ENCODE measurements at places on chromosomes 3 and 15.

GRCh38 chr3:67030785-67031740 lies 33.0 kb downstream of the KBTBD8 start:
- H3K27ac ChIP-seq, result no peak overlapping the region
- no peak for ATAC-seq
- H3K4me1 ChIP-seq, result no peaks in the 10 kb centered on the region
- peaks cover 3% of the 10 kb centered on the region for H3K27me3 ChIP-seq
- no peak overlapping the region for H3K4me3 ChIP-seq
- H3K36me3 ChIP-seq, result no peaks in the 10 kb centered on the region

GRCh38 chr3:29853841-29854397 lies 573.0 kb downstream of the RBMS3 start:
- no peak for ATAC-seq
- no peak overlapping the region for H3K4me3 ChIP-seq
- H3K4me1 ChIP-seq, result no peaks in the 10 kb centered on the region
- H3K36me3 ChIP-seq, result no peaks in the 10 kb centered on the region
- H3K27me3 ChIP-seq, result no peaks in the 10 kb centered on the region
- H3K27ac ChIP-seq, result no peak overlapping the region

DNA sequence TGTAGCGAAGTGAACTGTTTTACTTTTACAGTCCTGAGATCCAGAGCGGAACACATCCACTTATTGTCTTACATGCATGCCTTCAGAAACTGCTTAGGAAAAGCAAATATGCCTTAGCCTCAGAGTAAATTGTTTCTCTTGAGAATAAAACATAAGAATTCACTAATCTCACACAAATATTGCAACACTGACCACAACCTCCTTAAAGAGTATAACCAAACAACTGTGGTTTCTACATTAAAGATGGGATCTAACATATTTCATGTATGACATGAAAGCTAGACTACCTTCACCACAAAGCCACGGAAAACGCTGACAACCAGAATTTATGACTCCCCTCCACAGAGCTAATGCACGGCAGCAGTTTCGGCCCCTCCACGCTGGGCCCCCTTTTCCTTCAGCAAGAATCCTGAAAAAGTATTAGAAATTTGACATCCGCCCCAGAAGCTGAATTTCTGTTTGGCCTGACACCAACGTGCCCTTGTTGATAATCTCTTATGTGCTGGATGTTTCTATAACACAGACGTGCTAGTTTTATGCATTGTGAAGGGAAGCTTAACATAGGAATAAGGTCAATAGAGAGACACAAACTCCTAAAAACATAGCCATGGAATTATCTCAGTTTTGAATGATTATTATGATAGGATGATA lies 84.6 kb downstream of the GREM1 start:
- H3K36me3 ChIP-seq, result peaks cover 9% of the 10 kb centered on the region
- ATAC-seq, result no peak
- H3K4me3 ChIP-seq, result no peak overlapping the region
- no peak overlapping the region for H3K27ac ChIP-seq
- H3K4me1 ChIP-seq, result no peaks in the 10 kb centered on the region

DNA sequence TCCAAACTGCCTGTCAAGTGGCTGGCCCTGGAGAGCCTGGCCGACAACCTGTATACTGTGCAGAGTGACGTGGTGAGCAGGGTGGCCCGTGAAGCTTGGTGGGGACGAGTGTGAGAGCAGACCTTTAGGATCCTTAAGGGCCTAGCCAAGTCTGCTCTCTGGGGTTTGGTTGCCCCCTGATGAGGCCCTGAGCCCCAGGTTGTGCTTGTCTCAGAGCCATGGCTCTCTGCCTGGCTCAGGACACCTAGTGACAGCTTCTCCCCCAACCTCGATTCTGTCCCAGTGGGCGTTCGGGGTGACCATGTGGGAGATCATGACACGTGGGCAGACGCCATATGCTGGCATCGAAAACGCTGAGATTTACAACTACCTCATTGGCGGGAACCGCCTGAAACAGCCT lies 14.4 kb downstream of the TYRO3 start:
- H3K27me3 ChIP-seq, result no peaks in the 10 kb centered on the region
- H3K4me1 ChIP-seq, result no peaks in the 10 kb centered on the region
- no peak for ATAC-seq
- H3K27ac ChIP-seq, result no peak overlapping the region
- H3K36me3 ChIP-seq, result no peaks in the 10 kb centered on the region

GRCh38 chr3:197749315-197749600 lies 425 bp upstream of the FYTTD1 start:
- H3K4me3 ChIP-seq, result peak overlapping the region; percentile 95
- peak overlapping the region; percentile 93 for H3K27ac ChIP-seq
- H3K27me3 ChIP-seq, result no peaks in the 10 kb centered on the region
- peaks cover 23% of the 10 kb centered on the region for H3K4me1 ChIP-seq
- peak; percentile 38 for ATAC-seq

- H3K4me3 ChIP-seq, result no peak overlapping the region
- ATAC-seq, result no peak
- H3K4me1 ChIP-seq, result no peaks in the 10 kb centered on the region
- H3K27ac ChIP-seq, result no peak overlapping the region
- no peaks in the 10 kb centered on the region for H3K27me3 ChIP-seq
Observed at GRCh38 chr3:147903026-147903425, 493.9 kb downstream of the ZIC1 start.

DNA sequence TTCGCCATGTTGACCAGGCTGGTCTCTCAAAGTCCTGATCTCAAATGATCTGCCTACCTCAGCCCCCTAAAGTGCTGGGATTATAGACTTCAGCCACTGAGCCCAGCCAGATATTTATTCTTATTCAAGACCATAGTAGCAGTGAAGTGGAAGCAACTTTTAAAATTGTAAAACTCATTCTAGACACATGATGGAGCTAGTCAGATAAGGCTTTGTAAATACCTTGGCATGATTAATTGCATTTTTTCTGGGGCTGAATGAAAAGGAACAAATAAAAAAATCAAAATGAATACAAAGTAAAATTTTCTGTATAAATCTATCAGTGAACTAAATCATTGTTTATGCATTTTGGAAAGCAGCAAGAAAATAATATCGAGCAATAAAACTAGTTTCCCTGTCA lies 4.1 kb upstream of the MYO1E start:
- no peak for ATAC-seq
- peaks cover 25% of the 10 kb centered on the region for H3K27me3 ChIP-seq
- H3K36me3 ChIP-seq, result peaks cover 8% of the 10 kb centered on the region
- no peaks in the 10 kb centered on the region for H3K4me1 ChIP-seq

DNA sequence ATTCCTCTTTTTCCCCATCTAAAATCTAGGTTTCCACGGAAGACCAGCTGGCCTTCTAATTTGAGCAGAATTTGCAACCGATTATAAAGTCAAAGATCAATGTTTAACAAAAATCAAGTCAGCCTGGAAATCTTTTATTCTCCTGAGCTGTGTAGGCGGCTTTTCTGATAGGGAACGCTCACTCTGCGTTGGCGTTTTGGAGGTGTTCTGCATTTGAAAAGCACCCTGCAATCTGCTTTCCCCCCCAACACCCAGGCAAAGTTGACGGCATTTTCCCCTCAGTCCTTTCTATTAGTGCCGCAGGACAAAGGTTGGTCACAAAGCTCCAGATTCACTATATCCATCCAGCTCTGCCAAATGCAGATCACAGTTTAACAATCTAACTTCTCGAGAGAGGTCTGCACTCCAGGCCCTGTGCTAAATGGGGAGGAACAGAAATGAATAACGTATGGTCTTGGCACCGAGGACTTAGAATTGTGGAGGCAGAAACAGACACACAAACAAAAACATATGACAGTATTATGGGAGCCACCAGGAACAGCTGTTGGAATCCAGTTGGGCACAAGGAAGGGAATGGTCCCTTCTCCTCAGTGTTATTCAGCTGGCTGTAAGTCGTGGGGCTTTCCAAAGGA lies 50.4 kb upstream of the LARS2 start:
- no peak for ATAC-seq
- H3K36me3 ChIP-seq, result no peaks in the 10 kb centered on the region
- no peak overlapping the region for H3K4me3 ChIP-seq
- no peaks in the 10 kb centered on the region for H3K4me1 ChIP-seq
- peaks cover 35% of the 10 kb centered on the region for H3K27me3 ChIP-seq

DNA sequence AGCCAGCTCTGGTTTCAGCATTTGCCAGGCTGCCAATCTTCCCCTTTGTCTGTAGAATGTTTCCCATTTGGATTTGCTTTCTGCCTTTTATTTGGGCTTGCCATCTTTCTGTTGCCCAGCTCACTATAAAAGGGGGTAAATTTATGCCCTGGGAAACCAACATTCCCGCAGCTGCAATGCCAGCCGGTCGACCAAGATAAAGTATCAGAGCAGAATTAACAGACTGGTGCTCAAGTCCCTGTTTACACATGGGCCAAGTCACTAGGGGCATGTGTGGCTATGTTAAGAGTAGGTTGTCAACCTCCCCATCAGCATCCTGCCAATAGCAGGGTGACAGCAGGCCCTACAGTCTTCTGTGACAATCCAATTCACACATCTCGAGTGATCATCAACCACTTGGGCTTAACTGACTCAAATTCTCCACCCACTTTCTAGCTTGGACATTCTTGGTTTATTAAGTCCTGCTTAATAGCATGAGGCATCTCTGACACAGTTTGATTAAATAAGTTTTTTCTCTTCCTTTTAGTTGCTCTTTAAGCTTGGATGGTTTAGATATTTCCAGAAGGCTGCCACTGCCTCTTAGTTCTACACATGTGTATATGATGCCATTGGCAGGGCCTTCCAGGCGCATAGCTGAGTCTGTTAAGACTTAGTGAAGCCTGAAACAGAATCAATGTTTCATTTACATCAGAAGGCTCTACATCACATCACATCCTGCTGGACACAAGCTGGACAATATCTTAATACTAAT lies 24.1 kb upstream of the VEPH1 start:
- H3K27me3 ChIP-seq, result no peaks in the 10 kb centered on the region
- H3K4me3 ChIP-seq, result no peak overlapping the region
- H3K27ac ChIP-seq, result no peak overlapping the region
- no peaks in the 10 kb centered on the region for H3K4me1 ChIP-seq
- ATAC-seq, result no peak

DNA sequence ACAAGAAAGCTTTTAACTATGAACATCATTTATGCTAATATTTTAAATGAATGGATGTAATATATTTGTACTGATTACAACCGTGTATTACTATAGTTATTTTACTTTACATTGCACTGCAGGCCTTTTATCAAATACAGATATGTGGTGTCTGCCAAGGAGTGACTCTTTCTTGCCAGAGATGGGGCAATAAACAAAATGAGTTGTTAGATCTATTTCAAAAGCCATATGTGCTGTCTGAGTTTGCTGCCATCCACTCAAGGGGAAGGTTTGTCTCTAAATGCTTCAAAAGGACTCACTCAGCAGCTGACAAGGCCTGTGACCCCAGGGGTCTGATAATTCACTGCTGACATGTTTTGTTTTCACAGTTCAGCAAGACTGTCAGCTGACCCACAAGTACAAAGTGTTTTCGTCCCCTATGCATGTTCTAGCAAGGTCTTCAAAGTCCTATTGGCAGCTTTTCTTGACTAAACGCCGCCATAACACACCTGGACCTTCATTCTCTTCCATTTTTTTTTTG lies 41.3 kb upstream of the ZBED2 start:
- peaks cover 3% of the 10 kb centered on the region for H3K4me1 ChIP-seq
- H3K27ac ChIP-seq, result no peak overlapping the region

DNA sequence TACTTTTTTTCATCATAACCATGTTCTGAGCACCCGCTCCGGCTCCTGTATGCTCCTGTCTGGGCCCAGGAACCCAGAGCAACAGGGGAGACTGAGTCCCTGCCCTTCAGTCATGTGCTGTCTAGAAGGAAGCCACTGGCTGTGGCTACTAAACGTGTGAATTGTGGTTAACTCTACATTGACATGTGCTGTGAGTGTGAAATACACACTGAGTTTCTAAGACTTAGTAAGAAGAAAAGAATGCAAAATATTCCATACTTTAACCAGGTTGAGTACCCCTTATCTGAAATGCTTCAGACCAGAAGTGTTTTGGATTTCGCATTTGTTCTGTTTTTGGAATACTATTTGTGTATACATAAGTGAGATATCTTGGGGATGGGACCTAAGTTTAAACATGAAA lies 42.8 kb upstream of the CGNL1 start:
- no peaks in the 10 kb centered on the region for H3K36me3 ChIP-seq
- no peak overlapping the region for H3K4me3 ChIP-seq
- H3K27ac ChIP-seq, result no peak overlapping the region
- peaks cover 36% of the 10 kb centered on the region for H3K27me3 ChIP-seq

- H3K36me3 ChIP-seq, result peaks cover 82% of the 10 kb centered on the region
- peaks cover 6% of the 10 kb centered on the region for H3K4me1 ChIP-seq
- H3K27me3 ChIP-seq, result no peaks in the 10 kb centered on the region
- no peak overlapping the region for H3K4me3 ChIP-seq
Observed at GRCh38 chr3:171133337-171133736, 106.8 kb upstream of the SLC2A2 start.

- peak overlapping the region; percentile 64 for H3K27ac ChIP-seq
- H3K36me3 ChIP-seq, result peaks cover 94% of the 10 kb centered on the region
- no peak overlapping the region for H3K4me3 ChIP-seq
- peaks cover 13% of the 10 kb centered on the region for H3K4me1 ChIP-seq
- ATAC-seq, result no peak
Observed at GRCh38 chr15:66484539-66485112, 12.9 kb downstream of the SNAPC5 start.

DNA sequence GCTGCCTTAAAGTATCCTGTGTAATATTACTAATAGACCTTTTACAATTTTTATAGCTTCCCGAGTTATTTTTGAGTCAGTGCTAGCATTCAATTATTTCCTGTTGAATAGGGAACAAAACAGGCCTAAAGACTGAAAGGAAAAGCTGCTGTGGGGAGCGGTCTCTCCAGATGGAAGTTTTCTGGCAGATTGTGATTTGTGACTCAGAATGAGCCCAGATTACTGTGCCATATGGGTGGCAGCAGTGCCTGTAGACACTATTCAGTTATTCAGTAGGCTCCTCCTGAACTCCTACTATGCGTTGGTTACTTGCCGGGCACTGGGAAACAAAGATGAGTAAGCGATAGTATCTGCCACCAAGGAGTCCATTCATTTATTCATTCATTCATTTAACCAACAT lies 211.8 kb downstream of the CHST2 start:
- no peak for ATAC-seq
- no peak overlapping the region for H3K27ac ChIP-seq
- no peaks in the 10 kb centered on the region for H3K27me3 ChIP-seq
- H3K4me3 ChIP-seq, result no peak overlapping the region
- H3K4me1 ChIP-seq, result no peaks in the 10 kb centered on the region
- no peaks in the 10 kb centered on the region for H3K36me3 ChIP-seq

DNA sequence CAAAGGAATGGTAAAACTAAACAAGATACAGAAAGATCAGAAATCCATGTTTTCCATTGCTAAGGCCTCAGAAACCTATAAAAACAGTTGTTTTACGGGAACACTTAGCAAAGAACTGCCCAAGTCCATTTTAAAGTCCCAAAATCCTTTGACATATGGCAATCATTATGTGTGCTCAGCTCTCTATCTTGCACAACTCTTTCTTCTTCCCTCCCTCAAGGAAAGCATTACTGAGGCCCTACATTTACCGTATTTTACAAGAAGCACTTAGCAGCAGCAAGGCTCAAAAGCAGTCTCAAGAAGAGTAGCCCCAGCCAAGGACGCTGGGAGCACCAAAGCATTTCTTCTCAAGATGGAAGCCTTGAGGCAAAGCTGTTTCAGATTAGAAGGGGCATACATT lies 169.6 kb upstream of the LRTM1 start:
- ATAC-seq, result no peak
- no peak overlapping the region for H3K4me3 ChIP-seq
- H3K27ac ChIP-seq, result no peak overlapping the region
- H3K27me3 ChIP-seq, result no peaks in the 10 kb centered on the region

- no peaks in the 10 kb centered on the region for H3K36me3 ChIP-seq
- H3K27ac ChIP-seq, result peak overlapping the region; percentile 83
- no peak for ATAC-seq
Observed at GRCh38 chr3:52086461-52086860, 30.1 kb upstream of the DUSP7 start.

Measured in activated T-helper 17 cell treated with anti-CD3 and anti-CD28 coated beads, Interleukin-2, amount 50 U/mL, for 72 hours (primary cell).